NB4 (cell line): ENCODE measurements at places on chromosomes 4 and X.

GRCh38 chr4:56752985-56753384, 68.5 kb downstream of the SPINK2 start:
- DNase-seq: no peak

- no peak for DNase-seq
Measured at GRCh38 chr4:117417856-117418255, 332.5 kb upstream of the TRAM1L1 start.

DNA sequence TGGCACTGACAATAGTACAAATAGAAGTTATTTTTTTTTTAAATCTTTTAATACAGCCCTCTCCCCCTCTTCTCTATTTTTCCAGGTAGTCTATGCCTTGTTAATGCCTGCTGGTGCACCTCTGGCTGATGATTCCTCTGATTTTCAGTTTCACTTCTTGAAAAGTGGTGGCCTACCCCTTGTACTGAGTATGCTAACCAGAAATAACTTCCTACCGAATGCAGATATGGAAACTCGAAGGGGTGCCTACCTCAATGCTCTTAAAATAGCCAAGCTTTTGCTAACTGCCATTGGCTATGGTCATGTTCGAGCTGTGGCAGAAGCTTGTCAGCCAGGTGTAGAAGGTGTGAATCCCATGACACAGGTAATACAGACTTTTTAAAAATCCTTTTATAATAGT, 99.1 kb downstream of the USP9X start:
- no peak for DNase-seq

DNA sequence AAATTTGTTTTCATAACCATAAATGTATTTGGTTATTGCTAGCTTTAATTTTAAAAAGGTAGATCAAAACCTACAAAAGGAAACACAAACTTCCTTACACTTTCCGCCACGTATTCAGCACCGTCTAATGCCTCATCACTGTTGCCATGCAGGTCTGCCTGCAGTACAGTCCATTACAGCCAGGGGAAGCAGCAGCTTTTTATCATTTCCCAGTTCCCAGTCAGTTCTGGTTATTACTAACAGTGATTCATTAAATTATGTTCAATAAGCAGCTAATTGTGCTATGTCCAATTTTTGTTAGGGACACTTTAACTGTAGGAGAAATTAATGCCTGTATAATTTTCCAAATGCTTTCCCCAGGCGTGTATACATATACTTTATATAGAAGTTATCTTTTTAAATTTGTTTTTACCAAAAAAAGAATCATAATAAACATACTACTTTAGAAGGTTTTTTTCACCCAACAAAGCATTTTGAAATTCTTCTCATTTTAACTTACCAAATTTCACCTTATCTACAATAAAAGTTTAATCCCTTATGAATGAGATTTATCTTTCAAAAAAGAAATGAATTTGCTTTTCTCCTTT, 93.3 kb downstream of the ANXA3 start:
- peak; percentile 64 for DNase-seq

DNA sequence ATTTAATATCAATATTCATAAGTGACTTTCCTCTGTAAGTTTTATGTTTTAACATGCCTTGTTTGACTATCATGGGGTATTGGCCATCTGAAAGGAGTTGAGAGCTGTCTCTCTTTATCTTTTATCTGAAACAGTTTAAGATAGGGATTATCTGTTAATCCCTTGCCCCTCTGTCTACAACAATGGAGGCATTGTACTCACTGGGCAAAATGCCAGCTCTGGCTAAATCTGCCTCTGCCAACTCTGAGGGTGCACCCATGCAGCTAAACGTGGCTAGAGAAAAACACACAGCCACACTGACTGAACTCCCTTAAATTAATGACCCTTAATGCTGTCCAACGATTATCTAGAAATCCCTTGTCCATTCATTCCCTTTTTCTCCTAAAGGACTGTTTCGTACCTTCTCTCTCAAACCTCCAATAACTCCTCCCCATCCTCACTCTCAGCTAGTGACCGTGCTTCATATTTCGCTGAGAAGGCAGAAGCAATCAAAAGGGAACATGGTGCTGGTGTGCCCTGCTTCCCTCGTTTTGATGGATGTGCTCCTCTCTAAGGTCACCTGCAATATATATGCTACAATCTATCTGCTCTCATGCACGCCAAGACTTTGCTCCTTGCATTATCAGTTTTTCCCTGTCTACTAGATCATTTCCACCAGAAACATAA, 10.3 kb downstream of the PHKA2 start:
- no peak for DNase-seq

DNA sequence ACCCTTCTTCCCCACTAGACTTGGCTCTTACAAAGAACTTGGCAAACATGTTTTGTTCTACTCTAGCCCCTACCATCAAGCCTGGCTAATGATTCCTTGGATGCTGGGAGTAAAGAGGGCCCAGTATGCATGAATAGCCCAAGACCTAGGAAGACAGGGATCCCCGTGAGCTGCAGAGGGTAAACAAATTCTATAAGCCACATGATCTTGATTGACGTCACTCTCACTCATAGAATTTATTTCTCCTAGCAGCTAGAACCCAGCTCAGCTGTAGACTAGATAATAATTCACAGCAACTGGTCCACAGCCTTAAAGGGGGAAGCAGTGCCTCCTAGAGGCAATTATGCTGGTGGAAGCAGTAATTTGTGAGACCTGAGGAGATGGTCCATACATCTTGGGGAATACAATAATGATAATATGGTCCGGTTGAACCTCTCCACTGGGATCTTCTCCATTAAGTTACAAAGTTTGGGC, 16.1 kb upstream of the USO1 start:
- DNase-seq: peak; percentile 42
